ENCODE measurements at places on chromosomes 2 and 18.

DNA sequence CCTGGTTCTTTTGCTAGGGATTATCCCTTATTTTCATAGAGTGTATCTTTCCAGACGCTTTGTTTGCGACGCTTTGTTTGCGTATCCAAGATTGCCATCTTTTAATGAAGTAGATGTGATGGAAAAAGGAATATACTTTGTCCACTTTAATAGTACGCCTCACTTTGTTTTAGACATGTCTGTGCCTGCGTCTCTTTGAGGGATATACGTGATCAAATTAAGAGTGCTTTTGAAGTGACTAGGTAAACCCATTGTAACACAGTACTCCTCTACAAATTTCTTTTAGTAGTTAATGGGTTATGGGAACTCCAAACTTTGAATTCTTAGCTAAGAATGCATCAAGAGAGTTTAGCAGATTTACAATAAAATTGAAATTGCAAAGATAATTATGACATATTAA, 27.9 kb downstream of the ACSL3 start:
- no peak for DNase-seq

DNA sequence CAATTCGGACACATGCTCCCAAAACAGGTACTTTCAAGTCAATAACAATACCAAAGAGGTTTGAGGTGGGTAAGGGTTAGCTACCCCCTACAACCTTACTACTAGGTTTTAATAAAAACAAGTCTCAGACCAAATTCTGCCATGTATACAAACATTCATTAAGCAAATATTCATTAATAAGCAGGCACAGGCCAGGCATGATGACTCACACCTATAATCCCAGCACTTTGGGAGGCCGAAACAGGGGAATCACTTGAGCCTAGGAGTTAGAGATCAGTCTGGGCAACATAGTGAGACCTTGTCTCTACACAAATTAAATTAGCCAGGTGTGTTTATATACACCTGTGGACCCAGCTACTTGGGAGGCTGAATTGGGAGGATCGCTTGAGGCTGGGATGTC, 11.7 kb upstream of the ELAC1 start:
- DNase-seq, result no peak

DNA sequence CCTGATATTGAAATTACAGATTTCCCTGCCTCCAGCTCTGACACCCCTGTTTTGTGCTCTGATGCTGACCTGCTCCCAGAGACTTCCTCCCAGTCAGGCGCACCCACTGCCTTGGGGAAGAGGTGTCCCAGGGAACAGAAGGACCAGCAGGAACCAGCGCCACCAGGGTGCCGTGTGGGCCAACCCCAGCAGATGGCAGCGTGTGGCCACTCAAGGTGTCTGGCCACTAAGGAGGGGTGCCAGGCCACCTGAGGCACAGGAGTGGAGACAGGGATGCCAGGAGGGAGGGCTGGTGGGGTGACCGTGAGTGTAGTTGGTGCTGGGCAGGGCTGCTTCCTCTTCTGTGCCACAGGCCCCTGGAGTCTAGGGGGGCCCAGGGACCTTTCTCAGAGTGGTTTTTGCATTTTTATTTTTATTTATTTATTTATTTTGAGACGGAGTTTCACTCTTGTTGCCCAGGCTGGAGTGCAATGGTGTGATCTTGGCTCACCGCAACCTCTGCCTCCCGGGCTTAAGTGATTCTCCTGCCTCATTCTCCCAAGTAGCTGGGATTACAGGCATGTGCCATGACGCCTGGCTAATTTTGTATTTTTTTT, 56.0 kb downstream of the TEX44 start:
- DNase-seq, result peak; percentile 75

- no peak for DNase-seq
These were observed 392.7 kb upstream of the FANCL start for GRCh38 chr2:58633613-58634365.

- no peak for DNase-seq
These were observed 325.5 kb upstream of the HS6ST1 start for GRCh38 chr2:128644156-128644555.

- DNase-seq, result no peak
These were observed 8.9 kb downstream of the ANKAR start for GRCh38 chr2:189683348-189683747.

DNA sequence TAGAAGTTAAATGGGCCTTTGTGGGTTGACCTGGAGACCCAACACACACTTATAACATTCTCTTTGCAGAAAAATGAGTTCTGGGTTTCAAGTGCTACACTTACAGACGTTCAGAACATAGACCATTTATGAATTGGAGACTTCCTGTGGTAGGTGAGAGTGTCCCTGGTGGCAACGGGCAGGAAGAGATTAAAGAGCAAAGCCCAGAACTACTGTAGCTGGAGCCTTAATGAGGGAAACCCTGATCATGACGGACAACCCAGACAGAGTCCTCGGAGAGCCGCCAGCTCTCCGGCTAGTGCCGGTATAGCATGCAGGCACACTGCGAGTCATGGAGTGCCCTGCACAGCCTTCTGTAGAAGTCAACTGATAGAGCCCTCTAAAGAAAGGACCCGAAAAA, 44.5 kb upstream of the RMDN2 start:
- no peak for DNase-seq

GRCh38 chr2:37350034-37350433, 5.6 kb downstream of the QPCT start:
- no peak for DNase-seq

DNA sequence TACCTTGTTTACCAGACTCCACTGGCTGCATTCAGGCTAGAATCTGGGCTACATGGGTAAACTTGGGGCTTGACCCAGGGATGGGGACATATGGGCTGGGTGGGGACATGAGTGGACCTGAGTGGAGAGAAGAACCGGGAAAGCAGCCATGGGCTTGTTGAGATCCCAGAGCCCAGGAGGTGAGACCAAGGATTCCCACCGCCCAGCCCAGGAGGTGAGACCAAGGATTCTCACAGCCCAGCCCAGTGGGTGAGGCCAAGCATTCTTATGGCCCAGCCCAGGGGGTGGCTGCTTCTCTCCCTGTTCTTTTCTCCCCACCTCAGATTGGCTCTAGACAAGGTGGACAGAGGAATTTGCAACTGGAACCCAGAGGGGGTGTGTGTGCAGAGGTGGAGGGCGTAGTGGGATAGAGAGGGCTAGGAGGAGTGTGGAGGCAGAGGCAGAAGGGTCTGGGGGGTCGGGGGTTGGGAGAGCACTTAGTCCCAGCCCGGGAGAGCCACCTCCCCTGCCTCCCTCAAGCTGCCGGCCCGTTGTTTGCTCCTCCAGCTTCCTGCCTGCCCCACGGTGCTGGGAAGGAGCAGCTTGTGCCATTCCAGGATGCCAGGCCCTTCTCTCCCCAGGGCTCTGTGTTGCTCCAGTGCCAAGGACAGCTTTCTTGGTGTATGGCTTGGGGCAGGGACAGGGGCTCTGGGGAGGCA, 25.6 kb downstream of the GLI2 start:
- DNase-seq, result no peak

Data from GM13976 (cell line).